ENCODE measurements at places on chromosomes 11 and 22.

GRCh38 chr11:50412832-50413231, 380.2 kb downstream of the OR4C45 start:
- no peak for DNase-seq

GRCh38 chr11:69153661-69154060, 2.1 kb upstream of the SMIM38 start:
- no peak for DNase-seq

GRCh38 chr11:30257058-30257457, 26.2 kb downstream of the FSHB start:
- no peak for DNase-seq

DNA sequence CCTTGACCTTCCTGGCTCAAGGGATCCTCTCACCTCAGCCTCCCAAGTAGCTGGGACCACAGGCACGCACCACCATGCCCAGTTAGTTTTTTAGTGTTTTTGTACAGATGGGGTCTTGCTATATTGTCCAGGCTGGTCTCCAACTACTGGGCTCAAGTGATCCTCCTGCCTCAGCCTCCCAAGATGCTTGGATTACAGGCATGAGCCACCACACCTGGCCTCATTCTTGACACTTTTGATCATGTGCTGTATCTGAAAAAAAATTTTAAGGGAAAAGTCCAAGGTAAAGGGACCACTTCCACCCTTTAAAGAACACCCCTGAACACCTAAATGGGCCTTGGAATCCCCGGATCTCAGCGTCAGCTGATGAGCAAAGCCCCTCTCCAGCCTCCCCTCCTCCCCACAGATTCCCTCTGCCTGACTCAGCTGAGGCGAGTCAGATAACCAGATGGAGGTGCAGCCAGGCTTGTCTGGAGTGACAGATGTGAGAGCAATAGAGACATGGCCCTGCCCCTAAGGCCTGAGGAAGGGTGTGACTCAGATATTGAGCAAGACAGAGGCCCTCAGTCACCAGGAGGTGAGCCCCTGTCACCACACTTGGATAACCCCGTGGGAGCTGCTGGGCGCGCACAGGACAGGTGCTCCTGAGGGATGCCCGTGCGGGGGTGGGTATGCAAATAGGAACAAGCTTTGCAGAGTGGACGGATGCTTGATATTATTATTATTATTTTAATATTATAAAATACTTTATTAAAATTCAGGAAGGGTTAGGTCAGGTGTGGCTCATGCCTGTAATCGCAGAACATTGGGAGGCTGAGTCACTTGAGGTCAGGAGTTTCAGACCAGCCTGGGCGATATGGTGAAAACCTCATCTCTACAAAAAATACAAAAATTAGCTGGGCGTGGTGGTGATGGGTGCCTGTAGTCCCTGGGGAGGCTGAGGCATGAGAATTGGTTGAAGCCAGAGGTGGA, 5.0 kb upstream of the CCDC88B start:
- DNase-seq: no peak

- DNase-seq: no peak
Measured at GRCh38 chr11:87970762-87971161, 204.5 kb downstream of the RAB38 start.
